Glomerular endothelial cell (primary cell): ENCODE measurements at places on chromosomes 11 and 22. TPM values are rescaled to one million over a fixed set of nuclear protein-coding genes. Genes with fewer than 3 reads are reported as not detected.

Gene PTPN5
- 0.34 TPM in 1 of 2 replicates, not detected in the other for total RNA-seq

Gene GAL3ST1
- total RNA-seq: 0.19 TPM in 1 of 2 replicates, not detected in the other

Gene TNNT3
- not detected in 2 replicates for total RNA-seq

Gene ANO5
- 0.35 and 0.58 TPM in 2 replicates for total RNA-seq

Gene PRRG4
- total RNA-seq: 0.44 and 0.88 TPM in 2 replicates

Gene GRK2
- 45.8 and 72.7 TPM in 2 replicates for total RNA-seq

Gene CASP12
- total RNA-seq: 1.0 and 3.0 TPM in 2 replicates

Gene CRYBB2
- 0.24 and 1.1 TPM in 2 replicates for total RNA-seq

Gene SYT12
- total RNA-seq: 0.18 TPM in 1 of 2 replicates, not detected in the other

Gene OR52H1
- not detected in 2 replicates for total RNA-seq

Gene MYO7A
- total RNA-seq: 0.18 and 0.19 TPM in 2 replicates

Gene C11orf97
- total RNA-seq: not detected in 2 replicates

Gene CNIH2
- total RNA-seq: 0.15 TPM in 1 of 2 replicates, not detected in the other

Gene FREY1
- 0.29 TPM in 1 of 2 replicates, not detected in the other for total RNA-seq

Gene TCN1
- total RNA-seq: not detected in 2 replicates

Gene TBX10
- total RNA-seq: not detected in 2 replicates

Gene NAV2
- total RNA-seq: 40.6 and 42.0 TPM in 2 replicates

Gene F2
- total RNA-seq: 0.19 TPM in 1 of 2 replicates, not detected in the other

Gene LGALS12
- total RNA-seq: not detected in 2 replicates

Gene CASP5
- not detected in 2 replicates for total RNA-seq

Gene ACRV1
- not detected in 2 replicates for total RNA-seq

Gene SLC15A3
- total RNA-seq: 8.8 and 21.5 TPM in 2 replicates

Gene LSP1
- total RNA-seq: 1.1 TPM in 1 of 2 replicates, not detected in the other

Gene TEX12
- 0.23 TPM in 1 of 2 replicates, not detected in the other for total RNA-seq

Gene FOLR3
- not detected in 2 replicates for total RNA-seq

Gene KRTAP5-4
- not detected in 2 replicates for total RNA-seq

Gene LDHAL6A
- total RNA-seq: not detected in 2 replicates

Gene OAF
- 52.4 and 85.4 TPM in 2 replicates for total RNA-seq

Gene USP35
- total RNA-seq: 9.0 and 12.5 TPM in 2 replicates

Gene CCDC34
- total RNA-seq: 3.4 and 6.8 TPM in 2 replicates

Gene DGCR6
- total RNA-seq: 10.2 and 11.2 TPM in 2 replicates

Gene STK33
- 4.1 and 6.4 TPM in 2 replicates for total RNA-seq
